MCF 10A (cell line): ENCODE measurements at places on chromosomes 16 and 17.

DNA sequence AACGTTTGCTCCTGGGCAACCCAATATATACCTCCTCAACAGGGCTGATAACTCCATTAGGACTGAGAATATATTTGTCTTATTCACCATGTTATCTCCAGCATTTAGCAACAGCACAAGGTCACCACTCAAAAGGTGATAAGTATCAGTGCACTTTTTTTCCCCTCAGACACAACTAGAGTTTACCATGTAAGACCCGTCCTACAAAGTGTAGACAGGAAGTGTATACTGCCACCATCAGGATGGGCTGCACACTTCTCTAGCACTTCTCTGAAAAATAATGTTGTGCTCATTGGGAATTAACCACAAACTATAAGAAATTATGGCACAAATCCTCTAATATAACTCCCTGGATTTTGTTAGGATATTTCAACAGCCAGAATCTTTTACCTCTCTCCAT is 5.7 kb upstream of the VAT1L start:
- H3K27me3 ChIP-seq: peaks cover 19% of the 10 kb centered on the region
- peaks cover 13% of the 10 kb centered on the region for H3K4me1 ChIP-seq
- H3K27ac ChIP-seq: no peak overlapping the region
- DNase-seq: peak; percentile 41

DNA sequence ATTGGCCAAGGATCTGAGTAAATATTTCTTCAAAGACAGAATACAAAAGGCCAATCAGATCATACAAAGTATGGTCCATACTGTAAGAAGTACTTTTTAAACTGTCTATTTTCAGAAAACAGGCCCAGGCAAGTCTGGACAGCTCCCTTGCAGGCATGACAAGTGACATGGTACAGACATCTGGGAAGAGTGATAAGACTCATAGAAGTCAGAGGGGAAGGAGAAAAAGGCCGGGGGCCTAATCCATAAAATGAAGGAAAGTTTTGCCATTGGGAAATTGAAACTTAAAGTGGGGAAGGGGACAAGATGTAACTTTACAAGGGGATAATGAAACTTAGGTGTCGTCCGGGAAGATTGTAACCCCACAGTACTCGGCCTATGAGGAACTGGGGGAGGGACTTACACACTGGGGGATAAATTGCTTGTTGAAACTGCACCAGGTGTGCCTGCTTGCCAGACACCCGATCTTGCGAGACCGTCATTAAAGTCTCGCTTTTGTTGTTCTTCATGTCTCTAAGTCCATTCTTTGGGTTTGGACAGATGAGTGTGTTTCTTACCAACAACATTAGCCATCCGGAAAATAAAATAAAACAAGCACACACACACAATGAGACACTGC is 684.0 kb downstream of the CDH11 start:
- H3K4me3 ChIP-seq: no peak overlapping the region
- H3K4me1 ChIP-seq: peaks cover 16% of the 10 kb centered on the region
- no peaks in the 10 kb centered on the region for H3K27me3 ChIP-seq
- H3K36me3 ChIP-seq: no peaks in the 10 kb centered on the region

DNA sequence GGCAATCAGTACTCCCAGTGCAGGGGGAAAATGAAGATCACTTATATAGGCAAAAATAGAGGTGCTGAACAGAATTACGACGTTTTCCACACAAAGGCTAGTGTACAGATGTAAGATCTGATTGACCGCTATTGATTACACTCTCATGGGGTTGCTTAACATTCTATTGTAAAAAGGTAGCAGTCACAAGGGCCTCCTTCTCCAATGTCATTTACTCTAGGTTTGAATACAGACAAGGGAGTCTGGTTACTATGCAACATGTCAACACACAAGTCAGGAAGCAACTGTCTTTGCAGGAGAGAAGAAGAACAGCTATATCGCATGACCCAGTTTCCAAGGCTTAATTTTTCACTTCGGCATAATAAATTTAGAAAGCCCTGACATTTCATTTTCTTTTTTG is 7.9 kb downstream of the KRT37 start:
- H3K27ac ChIP-seq: no peak overlapping the region
- no peaks in the 10 kb centered on the region for H3K36me3 ChIP-seq
- peaks cover 30% of the 10 kb centered on the region for H3K4me1 ChIP-seq
- no peaks in the 10 kb centered on the region for H3K27me3 ChIP-seq
- no peak overlapping the region for H3K4me3 ChIP-seq

GRCh38 chr17:33389504-33390135 is 96.5 kb upstream of the ASIC2 start:
- no peaks in the 10 kb centered on the region for H3K27me3 ChIP-seq
- H3K27ac ChIP-seq: no peak overlapping the region
- no peaks in the 10 kb centered on the region for H3K36me3 ChIP-seq
- no peak overlapping the region for H3K4me3 ChIP-seq

DNA sequence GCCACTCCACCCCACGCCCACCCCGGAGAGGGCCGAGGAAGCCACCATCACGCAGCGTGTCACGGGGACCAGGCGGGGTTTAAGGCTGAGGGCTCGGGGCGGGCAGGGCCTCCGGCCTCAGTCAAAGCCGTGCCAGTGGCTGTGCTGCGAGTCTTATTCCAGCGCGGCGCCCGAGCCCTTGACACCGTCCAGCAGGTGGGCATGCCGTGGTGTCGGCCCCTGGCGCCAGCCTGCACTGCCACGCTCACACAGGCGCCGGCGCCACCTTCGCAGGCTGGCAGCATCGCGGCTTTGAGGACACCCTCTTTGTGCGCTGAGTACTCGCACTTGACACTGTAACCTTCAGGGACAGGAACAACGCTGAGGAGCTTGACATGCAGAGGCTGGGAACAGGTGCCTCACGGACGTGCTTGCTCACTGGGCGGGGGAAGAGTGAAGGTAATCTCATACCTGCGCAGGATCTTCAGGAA is 34.0 kb upstream of the ZNF629 start:
- no peak overlapping the region for H3K27ac ChIP-seq
- no peak for DNase-seq
- no peaks in the 10 kb centered on the region for H3K27me3 ChIP-seq
- no peaks in the 10 kb centered on the region for H3K36me3 ChIP-seq
- no peak overlapping the region for H3K4me3 ChIP-seq

DNA sequence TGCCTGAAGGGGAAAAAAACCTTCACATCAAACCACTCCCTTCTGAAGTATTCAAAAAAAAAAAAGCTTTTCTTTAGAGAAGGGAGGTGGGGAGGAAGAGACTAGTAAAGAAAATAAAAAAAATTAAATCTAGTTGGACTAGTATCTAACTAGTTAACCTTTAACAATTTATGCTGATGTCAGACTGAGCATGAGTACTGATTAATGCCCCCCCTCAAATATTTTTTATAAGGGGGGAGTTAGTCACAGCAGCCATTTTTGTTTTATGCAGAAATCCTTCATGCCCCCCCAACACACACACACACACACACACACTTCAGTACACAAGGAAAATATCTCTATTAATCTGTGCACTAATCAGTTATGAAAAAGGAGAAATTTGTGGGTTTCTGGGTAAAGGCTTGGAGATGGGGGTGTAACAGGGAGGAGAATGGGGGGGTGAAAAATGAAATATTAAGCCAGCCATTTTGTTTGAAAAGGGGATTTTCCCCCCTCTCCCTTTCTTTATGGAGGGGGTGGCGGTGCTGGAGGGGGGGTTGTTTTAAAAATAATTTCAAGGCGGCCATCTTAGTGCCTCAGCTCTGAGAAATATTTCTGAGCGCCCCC is 4.7 kb upstream of the CHD3 start:
- H3K27me3 ChIP-seq: no peaks in the 10 kb centered on the region
- H3K27ac ChIP-seq: peak overlapping the region; percentile 46
- H3K4me3 ChIP-seq: no peak overlapping the region
- no peaks in the 10 kb centered on the region for H3K36me3 ChIP-seq
- no peak for DNase-seq

DNA sequence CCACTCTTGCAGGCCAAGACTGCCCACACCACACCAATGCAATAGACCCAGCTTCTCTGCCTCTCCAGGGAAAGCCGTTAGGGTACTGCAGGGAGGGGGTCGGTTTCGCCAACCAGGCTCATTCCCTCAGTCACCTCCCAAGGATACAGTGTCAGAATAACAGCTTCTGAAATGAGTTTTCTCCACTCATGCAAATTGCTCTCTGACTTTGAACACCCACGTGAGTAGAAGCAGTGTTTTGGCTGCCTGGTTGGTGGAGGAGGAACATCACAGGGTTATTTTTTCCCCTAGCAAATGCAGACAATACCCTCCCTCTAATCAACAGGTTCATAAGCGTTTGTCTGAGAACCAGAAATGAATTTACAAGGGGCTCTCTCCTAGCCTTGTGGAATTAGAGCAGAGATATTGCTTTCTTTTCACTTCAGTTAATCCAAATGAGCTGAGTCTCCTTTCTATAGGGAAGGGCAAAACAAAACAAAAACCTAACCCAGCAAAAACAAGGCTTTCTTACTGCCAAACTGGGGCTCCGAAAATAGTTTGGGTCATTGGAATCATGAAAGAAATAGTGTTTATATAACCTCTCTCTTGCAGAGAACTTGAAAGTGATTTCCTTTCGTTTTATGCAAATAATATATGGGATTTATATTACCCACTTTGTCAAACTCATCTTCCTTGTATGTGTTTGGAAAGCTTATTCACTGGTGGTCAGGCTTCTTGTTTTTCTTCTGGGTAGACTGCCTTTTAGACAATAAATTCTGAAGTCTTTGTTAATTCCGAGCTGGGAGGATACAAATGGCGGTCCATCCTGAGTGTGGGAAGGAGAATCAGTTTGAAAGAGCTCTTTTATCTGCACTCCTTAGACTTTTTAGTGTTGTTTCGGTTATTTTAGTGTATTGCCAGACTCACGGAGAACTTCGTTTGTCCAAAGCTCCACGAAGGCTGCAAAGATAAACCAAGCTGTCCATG is 229.9 kb downstream of the MSI2 start:
- no peak for DNase-seq
- no peak overlapping the region for H3K27ac ChIP-seq

GRCh38 chr16:13959626-13960025 is 39.7 kb downstream of the ERCC4 start:
- H3K27ac ChIP-seq: no peak overlapping the region
- H3K27me3 ChIP-seq: no peaks in the 10 kb centered on the region
- no peak overlapping the region for H3K4me3 ChIP-seq
- H3K36me3 ChIP-seq: no peaks in the 10 kb centered on the region
- no peak for DNase-seq

DNA sequence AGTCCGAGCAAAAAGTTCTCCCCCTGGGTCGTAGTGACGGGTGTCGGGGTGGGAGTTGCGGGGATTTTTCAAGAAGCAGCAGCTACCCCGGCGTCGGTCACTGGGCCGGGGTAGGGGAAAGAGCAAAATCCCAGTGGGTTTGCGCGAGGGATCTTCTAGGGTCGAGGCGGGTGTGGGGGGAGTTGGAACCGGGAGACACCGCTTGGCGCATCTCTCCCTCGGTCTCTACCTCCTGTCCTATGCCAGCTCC is 2.3 kb upstream of the UBTF start:
- H3K4me3 ChIP-seq: peak overlapping the region; percentile 98
- H3K27ac ChIP-seq: peak overlapping the region; percentile 76
- peaks cover 17% of the 10 kb centered on the region for H3K36me3 ChIP-seq
- no peak for DNase-seq
- peaks cover 27% of the 10 kb centered on the region for H3K4me1 ChIP-seq
- H3K27me3 ChIP-seq: no peaks in the 10 kb centered on the region

DNA sequence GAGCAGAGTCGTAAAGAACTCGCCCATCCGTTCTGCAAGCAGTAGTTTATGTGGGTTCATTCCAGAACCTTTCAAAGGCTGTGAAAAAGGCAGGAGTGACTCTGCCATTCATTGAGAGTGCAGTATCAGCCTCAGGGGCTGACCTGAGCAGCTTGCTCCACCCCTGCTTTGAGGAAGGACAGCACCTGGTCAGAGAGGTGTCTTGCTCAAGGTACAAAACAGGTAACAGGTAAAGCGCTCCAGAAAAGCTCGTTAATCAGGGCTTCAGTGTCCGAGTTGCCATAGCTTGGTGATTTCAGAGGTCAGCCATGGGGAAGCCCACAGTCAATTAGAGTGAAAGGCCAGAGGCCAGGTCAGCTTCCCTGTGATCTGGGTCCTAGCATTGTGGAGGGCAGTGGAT is 251.1 kb downstream of the ABCC12 start:
- no peaks in the 10 kb centered on the region for H3K27me3 ChIP-seq
- no peak overlapping the region for H3K27ac ChIP-seq
- DNase-seq: no peak
- H3K4me1 ChIP-seq: no peaks in the 10 kb centered on the region
- H3K36me3 ChIP-seq: no peaks in the 10 kb centered on the region

DNA sequence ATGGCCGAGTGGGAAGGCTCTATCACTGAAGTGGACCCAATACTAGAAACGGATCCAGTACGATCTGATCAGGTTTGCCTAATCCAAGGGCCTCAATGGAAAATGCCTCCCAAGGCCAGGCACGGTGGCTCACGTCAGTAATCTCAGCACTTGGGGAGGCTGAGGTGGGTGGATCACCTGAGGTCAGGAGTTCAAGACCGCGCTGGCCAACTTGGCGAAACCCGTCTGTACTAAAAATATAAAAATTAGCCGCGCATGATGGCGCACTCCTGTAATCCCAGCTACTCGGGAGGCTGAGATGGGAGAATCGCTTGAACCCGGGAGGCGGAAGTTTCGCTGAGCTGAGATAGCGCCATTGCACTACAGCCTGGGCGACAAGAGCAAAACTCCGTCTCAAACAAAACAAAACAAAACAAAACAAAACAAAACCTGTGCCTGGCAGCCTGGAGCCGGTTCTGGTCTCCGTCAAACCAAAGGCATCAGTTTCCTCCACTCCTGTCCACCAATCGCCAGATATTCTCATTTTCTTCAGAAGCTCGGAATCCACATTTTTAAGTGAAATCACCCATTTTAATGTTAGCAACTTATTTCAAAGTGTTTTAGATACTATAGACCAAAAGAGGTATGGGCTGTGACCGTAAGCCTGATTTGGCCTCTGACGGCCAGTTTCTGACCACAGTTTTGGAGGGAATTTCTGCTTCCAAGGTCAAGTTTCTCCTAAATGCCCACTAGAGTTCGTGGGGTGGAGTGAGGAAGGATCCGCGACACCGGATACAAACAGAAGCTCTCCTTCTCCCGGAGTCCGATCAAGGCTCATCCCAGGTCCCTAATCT is 664 bp downstream of the NQO1 start:
- H3K27ac ChIP-seq: peak overlapping the region; percentile 93
- peaks cover 25% of the 10 kb centered on the region for H3K36me3 ChIP-seq
- peaks cover 17% of the 10 kb centered on the region for H3K4me1 ChIP-seq
- H3K27me3 ChIP-seq: no peaks in the 10 kb centered on the region
- DNase-seq: no peak
